ENCODE measurements at places on chromosomes 13 and 19.

GRCh38 chr13:100537486-100537885 lies 51.1 kb downstream of the GGACT start:
- DNase-seq, result no peak

DNA sequence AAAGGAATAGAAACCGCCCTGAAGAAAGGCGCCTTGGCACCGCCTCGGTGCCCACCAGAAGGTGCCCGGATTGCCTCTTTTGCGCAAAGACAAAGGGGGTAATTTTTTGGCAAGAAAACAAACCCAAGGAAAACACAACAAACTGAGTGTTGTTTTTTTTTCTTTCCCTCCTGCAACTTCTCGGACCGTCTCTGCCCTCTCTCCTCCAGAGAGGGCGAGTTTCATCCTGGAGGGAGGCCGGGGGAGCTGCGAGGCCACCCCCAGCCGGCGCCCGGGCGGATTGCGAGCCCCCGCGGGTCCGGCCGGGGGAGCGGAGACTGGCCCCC lies 2.3 kb downstream of the ZNF536 start:
- no peak for DNase-seq

DNA sequence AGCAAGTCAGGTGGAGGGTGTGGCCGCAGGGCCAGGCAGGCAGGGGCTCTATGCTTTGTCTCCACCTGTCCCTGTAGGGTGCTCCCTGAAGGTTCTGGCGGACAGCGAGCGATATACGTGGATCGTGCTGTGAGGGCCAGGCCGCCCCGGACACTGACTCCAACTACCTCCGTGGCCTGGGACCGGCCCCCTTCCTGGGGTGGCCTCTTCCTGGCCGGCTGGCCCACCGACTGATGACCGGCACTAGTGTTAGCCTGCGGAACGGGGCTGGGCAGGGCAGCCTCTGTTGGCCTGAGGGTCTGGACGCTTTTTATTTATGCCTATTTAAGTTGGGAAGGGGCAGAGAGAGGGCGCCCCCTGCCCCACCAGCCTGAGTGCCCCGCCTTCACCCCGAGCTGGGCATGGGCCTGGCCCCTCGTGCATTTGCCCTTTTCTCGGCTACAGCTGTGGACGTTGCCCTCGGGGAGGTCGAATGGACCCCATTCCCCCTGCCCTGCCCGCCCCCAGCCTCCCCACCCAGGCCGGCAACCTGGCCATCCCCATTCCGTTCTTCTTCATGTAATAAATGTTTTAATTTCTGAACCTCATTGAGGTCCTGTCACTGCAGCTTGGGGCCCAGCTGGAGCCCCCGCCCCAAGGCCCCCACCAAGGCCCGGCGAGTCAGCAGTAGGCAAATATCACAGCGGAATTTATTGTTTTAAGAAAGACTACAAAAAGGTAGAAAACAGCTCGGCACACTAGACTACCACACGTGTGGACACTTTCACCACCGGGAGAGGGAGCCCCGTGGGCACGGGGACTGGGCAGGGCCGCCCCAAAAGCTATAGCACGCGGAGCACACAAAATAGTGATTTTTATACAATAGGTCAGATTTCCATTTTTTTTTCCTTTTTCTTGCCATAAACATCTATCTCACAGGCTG lies 8.8 kb downstream of the DCAF15 start:
- DNase-seq, result no peak

GRCh38 chr19:17023805-17024204 lies 2.8 kb downstream of the CPAMD8 start:
- DNase-seq, result no peak

DNA sequence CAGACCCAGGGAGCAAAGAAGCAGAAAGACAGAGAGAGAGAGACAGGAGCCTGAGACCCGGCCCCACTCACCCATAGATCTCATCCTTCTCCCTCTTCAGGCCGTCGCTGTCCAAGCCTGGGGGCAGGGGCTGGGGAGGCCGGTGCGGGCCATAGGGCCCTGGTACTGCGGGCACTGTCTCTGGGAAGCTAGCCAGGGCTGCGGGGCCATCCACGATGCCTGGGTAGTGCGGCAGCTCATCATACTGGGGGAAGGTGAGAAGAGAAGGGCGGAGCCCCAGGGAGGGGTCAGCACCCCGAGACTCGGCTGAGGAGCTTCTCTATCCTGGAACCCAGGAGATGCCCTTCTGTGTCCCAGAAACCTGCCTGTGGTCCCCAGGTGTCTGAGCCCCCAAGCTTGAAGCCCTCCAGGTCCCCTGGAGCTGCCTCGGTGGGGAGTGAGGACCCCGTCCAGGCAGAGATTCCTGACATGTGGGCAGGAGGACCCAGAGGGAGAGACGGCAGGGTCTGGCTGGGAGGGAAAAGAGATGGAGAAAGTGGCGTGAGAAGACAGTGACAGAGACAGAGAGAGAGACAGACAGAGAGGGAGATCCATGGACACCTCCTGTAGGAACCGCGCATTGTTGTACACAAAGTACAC lies 2.1 kb downstream of the MEIS3 start:
- DNase-seq, result no peak

- no peak for DNase-seq
Observed at GRCh38 chr19:29700498-29700897, 14.6 kb downstream of the C19orf12 start.

- DNase-seq, result no peak
Observed at GRCh38 chr13:77176350-77176749, 149.4 kb upstream of the FBXL3 start.

DNA sequence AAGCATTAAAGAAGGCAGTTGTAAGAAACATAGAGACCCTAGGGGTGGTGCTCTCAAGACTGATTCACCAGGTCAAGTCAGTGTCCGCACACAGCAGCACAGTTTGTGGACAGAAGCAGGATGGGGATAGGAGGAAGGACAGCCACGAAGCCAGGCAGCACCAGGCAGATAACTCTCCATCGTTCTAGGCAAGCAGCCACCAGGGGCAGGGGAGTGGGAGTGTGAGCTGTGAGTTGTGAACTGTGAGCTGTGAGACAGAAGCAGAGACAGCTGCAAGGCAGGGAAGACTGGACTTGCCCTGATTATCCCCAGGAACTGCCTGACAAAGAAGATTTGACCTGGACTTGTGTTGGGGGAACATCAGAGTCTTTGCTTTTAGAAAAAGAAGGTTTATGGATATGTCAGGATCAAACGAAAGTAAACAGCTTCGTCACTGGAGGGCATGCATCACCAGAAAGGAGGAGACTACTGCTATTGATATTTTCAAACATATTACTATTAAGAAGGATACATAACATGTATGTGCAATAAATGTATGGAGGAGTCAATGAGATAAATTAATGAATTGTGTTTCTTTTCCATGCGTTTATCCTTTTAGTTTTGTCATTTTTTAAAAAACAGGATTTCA lies 286.1 kb downstream of the IRS2 start:
- no peak for DNase-seq

- no peak for DNase-seq
Observed at GRCh38 chr19:12975221-12975741, 5.9 kb downstream of the DAND5 start.

- DNase-seq, result no peak
Observed at GRCh38 chr19:40465025-40465556, 454 bp downstream of the BLVRB start.

GRCh38 chr13:30126903-30127428 lies 180.4 kb downstream of the KATNAL1 start:
- DNase-seq, result no peak

DNA sequence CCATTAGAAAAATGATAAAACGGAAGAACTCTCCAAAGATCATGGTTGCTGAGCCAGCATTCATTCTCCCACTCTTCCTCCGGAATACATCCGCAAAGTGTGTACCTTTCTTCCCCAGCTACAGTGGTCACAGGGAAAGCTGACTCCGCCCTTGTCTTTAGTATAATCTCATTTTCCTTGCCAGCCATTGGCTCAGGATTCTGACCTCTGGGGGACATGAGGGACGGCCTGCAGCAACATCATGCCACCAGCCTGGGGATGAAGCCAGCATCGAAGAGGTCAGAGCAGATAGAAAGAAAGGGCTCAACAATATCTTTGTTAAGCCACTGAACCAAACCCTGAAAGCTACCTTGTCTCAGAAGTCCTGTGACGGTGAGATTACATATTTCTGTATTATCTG lies 46.3 kb upstream of the TPP2 start:
- no peak for DNase-seq

DNA sequence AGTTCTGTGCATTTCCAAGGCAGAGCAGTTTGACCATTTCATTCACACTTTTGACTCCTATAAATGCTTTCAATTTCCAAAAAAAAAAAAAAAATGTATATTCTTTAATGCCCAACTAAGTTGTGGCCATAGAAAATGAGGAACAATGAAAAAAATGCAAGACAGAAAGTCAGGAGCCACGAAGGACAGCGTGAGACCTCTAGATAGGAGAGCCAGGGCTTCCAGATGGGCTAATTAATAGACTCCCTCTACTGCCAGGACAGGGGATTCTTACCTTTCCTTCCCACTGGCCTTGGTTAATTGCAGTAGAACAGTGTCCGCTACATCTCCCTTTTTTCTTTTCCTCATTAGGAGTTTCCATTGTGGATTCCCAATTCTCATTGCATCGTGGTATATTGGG lies 8.6 kb downstream of the FPR3 start:
- DNase-seq, result no peak

DNA sequence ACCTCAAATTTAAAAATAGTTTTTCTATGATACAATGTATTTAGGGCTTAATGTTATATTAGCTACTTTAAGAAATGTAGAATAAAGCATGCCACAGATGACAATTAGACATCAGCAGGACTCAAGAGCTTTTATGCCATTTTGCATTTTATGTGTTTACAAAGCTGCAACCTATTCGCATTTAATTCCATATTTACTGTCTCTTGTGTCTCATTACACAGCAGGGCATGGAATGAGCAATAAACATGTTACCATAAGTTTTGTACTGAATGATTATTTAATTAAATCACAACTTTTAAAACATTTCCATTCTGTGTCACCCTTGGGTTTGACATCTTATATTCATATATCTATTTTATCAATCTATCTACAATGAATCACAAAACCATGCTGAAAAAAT lies 1756.9 kb downstream of the PCDH9 start:
- no peak for DNase-seq

- peak; percentile 37 for DNase-seq
Observed at GRCh38 chr13:75715601-75716523, 79.7 kb downstream of the LMO7 start.

GRCh38 chr19:57465680-57466381 lies 8.9 kb upstream of the VN1R1 start:
- DNase-seq, result peak; percentile 16

GRCh38 chr13:113969973-113970611 lies 3.8 kb downstream of the C13orf46 start:
- no peak for DNase-seq

DNA sequence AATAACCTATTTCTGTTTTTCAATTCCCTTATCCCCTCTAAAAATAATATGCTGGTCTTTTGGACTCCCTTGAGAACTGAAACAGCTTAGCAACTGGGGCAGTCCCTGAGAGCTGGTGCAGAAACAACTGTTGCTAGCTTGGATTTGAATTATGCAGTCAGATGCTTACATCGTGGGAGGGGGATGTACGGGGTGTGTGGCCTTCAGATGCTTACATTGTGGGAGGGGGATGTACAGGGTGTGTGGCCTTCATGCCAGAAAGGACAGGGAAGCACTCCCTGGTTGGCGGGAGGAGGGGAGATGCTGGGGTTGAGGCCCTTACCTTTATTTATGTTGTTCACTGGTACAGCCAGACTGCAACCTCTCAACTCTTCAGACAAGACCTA lies 25.6 kb downstream of the LRCH1 start:
- no peak for DNase-seq

DNA sequence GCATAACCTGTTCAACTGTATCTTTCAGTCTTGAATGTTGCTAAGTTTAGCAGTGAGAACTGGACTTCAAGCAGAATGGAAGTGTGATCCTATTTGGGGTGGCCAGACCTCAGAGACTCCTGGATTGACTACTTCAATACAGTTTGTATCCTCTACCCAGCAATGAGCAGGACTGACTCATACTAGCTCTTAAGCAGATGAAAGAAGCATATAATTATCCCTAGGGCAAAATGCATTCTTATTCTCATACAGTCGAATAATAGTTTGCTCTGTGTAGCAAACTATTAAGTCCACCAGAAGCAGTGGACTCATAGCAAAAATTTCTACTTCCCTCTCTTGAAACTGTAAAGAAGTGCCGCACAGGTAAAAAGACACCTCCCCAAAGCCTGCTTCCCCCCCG lies 46.4 kb upstream of the FAM216B start:
- DNase-seq, result no peak

DNA sequence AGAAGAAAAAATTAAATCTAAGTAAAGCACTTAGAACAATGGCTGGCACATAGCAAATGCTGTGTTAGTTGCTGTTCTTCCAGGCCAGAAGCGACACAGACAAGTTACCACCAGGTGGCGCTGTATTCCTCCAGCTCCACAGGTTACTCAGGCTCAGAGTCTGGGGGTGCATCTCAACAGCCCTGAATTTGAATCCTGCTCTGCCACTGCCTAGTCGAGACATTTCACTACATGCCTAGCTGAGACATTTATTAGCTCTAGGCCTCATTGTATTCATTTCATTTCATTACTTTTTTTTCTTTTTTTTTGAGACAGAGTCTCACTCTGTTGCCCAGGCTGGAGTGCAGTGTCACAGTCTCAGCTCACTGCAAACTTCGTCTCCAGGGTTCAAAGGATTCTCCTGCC lies 16.4 kb upstream of the CYP2B6 start:
- peak; percentile 61 for DNase-seq

- no peak for DNase-seq
Observed at GRCh38 chr13:102277286-102277685, 124.6 kb downstream of the FGF14 start.

DNA sequence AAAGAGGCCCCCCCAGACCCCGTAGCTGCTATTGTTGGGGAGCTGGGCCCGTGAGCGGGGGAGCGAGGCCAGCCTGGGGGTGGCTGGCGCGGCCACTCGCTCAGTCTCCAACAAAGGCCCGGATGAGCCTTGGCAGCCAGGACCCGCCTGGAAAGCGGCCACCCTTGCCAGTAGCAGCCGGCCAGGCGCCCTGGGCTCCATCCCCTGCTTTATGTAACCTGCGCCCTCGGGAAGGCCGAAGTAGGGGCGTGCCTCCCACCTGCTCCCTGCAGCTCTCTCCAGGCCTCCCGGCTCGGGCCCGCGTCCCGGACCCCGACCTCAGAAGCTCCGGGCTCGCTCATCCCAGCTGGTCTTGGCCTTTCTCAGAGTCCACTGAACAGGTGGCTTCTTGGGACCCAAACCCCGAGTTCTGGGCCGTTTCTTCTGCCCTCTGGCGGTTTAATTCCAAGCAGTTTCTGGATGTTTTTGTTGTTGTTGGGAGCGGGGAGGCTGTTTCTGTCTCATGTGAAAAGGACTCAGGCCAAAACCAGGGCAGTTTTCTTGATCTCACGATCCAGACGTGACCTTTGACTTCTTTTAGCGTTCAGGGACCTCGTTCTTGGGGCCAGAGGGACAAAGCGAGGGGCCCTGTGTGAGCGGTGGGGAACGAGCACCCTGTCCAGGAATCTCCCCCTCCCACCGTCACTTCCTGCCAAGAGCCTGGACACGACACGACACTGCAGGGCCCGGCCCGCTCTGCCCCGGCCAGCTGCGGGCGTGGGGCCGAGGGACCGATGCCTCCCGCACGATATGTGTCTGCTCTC lies 1.2 kb downstream of the CDC34 start:
- peak; percentile 85 for DNase-seq

GRCh38 chr19:1052349-1052975 lies 12.6 kb downstream of the ABCA7 start:
- DNase-seq, result no peak

Measured in endothelial cell of umbilical vein (primary cell).